Fibroblast of the aortic adventitia (primary cell): ENCODE measurements at places on chromosomes 13 and 19.

GRCh38 chr19:38384209-38385027 lies 3.4 kb downstream of the GGN start:
- DNase-seq: no peak

DNA sequence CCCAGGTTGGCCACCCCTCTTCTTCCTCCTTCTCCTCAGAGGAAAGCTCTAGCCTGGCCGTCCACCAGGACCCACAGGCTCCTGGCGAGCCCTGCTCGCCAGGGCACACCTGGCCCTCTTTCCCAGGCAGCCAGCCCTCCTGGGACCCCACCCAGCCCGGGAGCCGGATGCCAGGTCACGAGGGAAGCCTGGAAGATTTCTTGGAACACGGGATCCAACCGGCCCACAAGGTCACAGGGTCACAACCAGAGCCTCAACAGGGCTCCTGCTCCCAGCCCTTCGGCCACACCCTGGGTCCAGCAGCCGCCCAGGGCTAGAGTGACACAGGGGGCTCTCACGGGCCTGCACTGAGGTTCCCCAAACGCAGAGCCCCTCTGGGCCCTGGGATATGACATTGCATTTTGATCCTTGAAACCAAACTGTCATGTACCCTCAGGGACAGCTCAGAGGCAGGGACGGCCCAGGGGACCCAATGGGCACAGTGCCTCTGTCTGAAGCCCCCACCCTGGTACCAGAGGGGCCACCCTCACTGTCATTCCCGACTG lies 5.5 kb downstream of the MKNK2 start:
- DNase-seq: no peak

DNA sequence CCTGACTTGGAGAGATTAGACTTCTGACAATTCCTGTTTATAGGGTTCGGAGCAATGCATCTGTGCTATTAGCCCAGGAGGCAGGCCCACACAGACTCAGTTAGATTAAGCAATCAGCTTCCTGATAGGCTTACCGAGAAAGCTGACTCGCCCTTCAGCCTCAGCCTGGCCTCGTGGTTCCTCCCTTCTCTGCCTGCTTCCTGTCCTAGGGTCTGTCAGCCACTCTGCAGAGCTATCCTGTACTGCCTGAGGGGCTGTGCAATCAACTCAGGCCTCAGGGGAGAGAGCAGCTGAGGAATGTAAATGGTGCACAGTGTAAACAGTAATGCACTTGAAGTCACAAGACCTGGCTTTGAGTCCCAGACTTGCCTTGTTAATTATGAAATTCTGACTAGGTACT lies 30.7 kb downstream of the HTR2A start:
- peak; percentile 43 for DNase-seq

- peak; percentile 11 for DNase-seq
Observed at GRCh38 chr13:76223565-76223964, 587.4 kb downstream of the LMO7 start.

DNA sequence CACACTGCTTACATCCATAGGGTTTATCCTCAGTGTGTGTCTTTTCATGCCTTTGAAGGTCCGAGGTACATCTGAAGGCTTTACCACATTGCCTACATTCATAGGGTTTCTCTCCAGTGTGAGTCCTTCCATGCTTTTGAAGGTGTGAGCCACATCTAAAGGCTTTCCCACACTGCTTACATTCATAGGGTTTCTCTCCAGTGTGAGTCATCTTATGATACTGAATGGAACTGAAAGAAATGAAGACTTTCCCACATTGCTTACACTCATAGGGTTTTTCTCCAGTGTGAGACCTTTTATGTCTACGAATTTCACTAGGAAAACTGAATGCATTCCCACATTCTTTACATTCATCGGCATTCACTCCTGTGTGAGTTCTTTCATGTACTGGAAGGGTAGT lies 7.1 kb downstream of the ZNF20 start:
- DNase-seq: no peak

DNA sequence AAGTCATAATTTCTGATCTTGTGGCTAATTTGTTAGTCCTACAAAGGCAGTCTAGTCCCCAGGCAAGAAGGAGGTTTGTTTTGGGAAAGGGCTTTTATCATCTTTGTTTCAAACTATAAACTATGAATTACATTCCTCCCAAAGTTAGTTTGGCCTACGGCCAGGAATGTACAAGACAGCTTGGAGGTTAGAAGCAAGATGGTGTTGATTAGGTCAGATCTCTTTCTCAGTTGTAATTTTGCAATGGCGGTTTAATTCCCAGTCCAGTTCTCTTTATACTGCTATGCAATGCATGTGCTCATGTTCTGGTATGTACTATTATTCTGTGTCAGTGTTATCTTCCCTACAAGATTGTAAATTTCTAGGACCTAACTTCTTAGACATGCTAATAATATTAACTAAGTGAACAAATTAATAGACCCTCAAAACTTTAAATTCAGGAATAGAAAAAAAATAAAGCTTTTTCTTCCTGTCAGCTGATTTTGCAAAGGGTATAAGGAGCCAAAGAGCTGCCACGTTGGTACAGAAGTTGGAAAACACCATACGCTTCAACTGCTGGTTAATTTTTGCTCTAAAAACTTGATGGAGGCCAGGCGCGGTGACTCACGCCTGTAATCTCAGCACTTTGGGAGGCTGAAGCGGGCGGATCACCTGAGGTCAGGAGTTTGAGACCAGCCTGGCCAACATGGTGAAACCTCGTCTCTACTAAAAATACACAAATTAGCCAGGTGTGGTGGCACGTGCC lies 1.3 kb upstream of the DNAJC15 start:
- DNase-seq: peak; percentile 77

DNA sequence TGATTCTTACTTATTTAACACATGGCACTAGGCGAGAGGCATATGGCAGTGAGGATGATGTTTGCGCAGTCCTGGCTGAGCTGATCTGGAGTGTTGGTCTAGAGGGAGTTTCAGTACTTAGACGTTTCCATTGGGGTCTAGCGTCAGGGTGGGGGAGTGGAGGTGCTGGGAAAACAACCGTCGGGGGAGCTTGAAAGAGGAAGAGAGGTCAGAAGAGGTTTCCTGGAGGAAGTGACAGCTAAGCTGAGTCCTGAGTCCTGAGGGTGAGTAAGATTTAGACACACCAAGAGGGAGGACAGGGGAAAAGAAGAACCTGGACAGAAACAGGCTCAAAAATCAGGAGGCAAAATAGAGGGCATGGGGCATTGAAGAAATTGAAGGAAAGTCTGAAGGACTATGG lies 81.4 kb downstream of the ALOX5AP start:
- no peak for DNase-seq

DNA sequence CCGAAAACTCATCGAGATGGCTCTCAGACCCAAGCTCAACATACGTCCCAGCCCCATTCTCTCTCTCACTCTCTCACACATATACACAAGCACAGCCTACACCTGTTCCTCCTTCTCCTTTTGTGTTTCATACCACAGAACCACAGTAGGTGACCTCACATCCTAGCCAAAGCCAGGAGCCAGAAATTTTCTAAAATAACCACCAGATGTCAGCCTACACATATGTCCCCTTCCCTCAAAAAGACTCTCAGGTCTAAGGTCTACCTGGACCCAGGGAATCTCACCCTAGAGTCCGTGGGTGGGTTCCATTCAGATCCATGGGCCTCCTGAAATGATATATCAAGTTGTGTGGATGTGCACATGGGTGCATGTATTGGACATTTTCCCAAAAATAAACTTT lies 104.2 kb upstream of the IPO5 start:
- DNase-seq: peak; percentile 27

DNA sequence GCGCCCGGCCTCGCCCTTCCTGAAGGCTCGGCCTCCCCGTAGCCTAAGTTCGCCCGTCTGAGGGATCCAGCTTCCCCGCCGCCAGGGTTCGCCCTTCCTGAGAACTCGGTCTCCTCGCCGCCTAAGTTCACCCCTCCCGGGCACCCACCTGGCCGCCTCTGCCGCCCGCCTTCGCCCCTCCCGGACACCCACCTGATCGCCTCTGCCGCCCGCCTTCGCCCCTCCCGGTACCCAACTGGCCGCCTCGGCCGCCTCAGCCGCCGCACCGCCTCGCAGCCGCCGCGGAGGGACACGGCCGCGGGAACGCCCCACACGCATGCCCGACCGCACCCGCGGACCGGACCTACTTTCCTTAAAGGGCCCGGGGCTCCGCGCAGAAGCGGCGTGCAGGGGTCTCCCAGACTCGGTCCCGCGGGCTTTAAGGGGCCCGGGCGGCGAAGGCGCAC lies at the start of gene MOB3A:
TSS of gene MOB3A (minus strand) at position 293 of the 446 bp plus-strand sequence. CDS start 17,766 bp downstream, outside the sequence.
- DNase-seq: peak; percentile 94

- DNase-seq: no peak
Observed at GRCh38 chr13:98284679-98285078, 107.6 kb upstream of the RNF113B start.

GRCh38 chr13:111093634-111094033 lies 21.5 kb upstream of the ARHGEF7 start:
- no peak for DNase-seq
